Skeletal muscle cell (primary cell): ENCODE measurements at places on chromosomes 13 and 19.

- peak; percentile 3 for DNase-seq
Measured at GRCh38 chr13:58960888-58961287, 1202.8 kb downstream of the DIAPH3 start.

GRCh38 chr19:28961772-28962500 is 251.0 kb downstream of the UQCRFS1 start:
- DNase-seq: no peak

GRCh38 chr13:70969321-70969720 is 861.1 kb upstream of the KLHL1 start:
- no peak for DNase-seq

GRCh38 chr19:19154768-19155494 is 15.1 kb downstream of the MEF2B start:
- no peak for DNase-seq

GRCh38 chr13:35770756-35771297 is 294.3 kb upstream of the MAB21L1 start:
- no peak for DNase-seq

DNA sequence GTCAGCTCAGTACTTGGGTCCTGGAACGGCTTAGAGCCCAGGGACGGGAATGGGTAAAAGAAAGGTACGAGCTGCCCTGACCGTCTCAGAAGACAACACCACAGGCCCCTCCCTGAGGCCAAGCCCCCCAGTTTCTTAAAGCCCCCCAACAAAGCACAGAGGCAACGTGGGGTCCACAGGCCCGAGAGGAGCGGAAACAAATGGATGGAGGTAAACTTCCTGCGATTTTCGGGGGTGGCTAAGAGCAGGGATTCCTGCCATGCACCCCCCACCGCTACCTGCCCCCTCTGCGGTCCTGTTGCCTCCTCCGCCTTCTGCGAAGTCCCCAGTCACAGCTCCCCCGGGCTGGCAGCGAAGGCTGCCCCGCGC is 48.2 kb downstream of the PTPRS start:
- DNase-seq: no peak

- DNase-seq: no peak
Measured at GRCh38 chr19:18607226-18608101, 865 bp upstream of the CRLF1 start.

DNA sequence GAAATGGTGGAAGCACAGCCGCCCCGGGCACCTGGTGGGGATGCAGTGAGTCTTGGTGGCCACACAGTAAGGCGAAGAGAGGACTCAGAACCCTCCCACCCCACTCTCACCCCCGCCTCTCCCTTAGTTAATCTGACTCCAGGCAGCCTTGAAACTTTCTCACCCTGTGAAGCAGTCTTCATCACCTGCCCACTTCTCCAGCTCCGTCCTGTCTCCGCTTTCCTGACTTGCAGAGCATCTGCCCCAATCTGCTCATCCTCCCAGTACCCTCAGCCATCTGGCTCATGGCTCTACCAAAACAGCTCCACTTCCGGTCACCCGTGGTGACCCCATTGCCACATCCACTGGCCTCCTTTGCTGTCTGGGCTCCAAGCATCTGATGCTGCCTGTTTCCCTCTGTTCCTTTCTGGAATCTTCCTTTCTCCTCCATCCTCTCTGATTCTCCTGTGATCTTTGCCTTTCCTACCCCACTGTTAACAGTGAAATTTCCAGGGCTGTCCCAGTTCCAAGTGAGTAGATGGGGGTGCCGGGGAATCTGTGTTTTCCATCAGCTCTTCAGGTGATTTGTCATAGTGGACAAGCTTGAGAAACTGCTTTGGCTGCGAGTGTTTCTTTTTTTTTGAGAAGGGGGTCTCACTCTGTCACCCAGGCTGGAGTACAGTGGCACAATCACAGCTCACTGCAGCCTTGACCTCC is 4.3 kb downstream of the USF2 start:
- no peak for DNase-seq

- DNase-seq: no peak
Measured at GRCh38 chr13:44451126-44451525, 77.5 kb downstream of the SERP2 start.

DNA sequence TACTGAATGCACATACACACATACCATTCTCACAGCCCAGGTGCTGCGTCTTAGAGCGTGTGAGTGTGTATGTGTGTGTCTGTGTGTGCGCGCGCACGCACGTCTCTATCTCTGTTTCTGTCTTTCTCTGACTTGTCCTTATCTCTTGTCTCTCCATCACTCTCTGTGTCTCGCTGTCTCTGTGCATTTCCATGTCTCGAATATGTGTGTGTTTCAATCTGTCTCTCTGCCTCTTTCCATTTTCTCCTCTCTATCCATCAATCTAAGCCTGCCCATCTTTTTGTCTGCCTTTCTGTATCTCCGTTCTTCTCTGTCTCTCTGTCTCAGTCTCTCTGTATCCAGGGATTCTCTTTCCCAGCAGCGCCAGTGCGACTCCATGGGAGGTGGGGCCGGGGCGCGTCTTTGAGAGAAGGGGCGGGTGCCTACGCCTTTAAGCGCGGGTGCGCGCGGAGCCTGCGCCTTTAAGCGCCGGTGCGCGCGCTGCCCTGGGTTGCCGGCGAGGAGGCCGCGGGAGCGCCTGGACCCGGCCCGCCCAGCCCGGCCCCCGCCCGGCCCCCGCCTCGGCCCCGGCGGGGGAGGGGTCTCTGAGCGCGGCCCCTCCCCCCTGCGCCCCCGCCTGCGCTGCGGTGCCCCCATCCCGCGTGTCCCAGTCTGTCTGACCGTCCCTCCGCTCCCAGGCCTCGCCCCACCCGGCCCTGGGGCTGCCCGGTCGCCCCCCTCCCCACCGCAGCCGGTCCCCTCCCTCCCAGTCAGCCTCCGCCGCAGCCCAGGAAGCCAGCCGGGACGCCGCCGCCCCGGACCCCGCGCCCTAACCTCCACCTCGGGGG is at the start of gene LRFN3:
Gene LRFN3, plus strand, starts transcription at position 464 of the 827 bp plus-strand sequence. CDS start 3,052 bp downstream, outside the sequence.
- DNase-seq: peak; percentile 26

DNA sequence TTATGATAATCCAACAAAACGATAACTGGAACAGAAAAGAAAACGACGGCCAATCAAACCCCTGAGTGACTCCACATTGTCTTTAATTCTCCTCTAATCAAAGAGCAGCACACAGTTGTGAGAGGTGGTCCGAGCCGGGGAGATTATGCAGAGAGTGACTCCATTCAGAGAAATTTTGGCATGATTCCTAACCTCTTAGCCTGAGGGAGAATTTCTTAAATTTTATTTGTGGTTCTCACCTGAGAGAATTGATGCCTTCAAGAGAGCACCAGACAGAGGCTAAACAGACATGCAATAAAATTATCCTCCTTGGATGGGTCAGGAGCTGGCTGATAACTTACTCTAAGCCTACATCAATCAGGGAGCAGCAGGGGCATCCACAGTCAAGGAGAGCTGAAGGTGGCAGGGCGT is 310.0 kb upstream of the KLF12 start:
- DNase-seq: no peak

DNA sequence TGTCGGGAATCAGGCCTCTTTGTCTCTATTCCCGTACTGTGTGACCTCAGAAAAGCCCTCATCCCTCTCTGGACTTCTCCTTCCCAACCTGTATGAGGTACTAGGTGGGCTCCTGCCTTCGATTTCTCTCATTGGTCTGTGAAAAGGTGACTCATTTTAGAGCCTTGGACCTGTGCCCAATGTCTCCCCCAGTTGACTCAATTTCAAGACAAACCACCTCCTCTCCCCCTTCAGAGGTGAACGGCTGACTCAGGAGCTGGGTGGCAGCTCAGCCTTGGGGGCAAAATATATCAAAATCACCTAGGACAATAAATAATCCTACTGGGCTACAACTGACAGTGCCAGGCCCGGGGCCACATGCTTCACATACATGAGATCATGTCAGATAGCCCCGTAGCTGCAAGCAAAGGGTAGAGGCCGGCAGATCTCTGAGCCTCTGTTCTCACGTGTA is 630 bp downstream of the COQ8B start:
- no peak for DNase-seq

DNA sequence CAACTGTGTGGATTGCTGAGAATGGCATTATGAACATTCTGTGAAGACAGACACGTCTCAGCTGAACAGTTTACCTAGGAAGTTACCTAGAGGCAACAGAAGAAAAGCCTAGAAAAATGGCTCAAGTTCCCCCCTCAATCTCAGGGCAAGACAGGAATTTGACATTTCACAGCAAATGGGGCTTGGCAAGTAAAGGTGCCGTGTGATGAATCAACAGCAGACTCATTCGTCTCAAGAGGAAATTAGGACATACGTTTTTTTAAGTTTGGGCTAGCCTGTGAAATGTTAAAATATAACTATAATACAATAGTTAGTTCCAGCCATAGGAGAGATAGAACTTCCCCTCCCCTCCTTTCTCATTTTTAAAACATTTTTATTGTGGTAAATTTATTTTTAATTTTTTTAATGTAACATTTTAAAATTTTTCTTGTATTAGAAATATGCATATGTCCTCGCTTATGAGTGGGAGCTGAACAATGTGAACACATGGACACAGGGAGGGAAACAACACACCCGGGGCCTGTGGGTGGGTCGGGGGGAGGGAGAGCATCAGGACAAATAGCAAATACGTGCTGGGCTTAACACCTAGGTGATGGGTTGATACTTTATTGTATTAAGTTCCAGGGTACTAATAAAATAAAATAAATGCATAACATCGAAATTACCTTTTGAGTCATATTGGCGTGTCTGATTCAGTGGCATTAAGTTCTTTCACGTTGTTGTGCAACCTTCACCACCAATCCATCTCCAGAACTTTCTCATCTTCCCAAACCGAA is 116.0 kb downstream of the COL4A2 start:
- no peak for DNase-seq

- DNase-seq: no peak
Measured at GRCh38 chr19:6012426-6013170, 34.7 kb upstream of the RANBP3 start.

GRCh38 chr13:95098916-95099315 is 202.3 kb downstream of the ABCC4 start:
- DNase-seq: no peak

DNA sequence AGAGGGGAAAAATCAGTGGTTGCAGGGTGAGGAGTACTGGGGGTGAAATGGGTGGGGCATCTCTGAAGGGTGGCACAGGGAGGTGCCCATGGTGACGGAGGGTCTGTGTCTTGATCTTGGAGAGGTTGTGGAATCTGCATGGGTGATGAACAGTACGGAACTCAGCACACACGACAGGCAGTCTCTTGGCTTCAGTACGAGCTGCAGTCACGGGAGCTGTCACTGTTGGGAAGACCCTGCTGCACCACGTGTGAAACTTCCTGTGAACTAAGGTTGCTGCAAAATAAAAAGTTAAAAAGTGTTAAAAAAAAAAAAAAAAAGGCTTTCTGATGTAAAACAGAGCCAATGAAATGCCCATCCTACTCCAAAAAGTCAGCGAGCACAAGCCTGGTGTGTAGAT is 34.3 kb downstream of the TEX29 start:
- no peak for DNase-seq

DNA sequence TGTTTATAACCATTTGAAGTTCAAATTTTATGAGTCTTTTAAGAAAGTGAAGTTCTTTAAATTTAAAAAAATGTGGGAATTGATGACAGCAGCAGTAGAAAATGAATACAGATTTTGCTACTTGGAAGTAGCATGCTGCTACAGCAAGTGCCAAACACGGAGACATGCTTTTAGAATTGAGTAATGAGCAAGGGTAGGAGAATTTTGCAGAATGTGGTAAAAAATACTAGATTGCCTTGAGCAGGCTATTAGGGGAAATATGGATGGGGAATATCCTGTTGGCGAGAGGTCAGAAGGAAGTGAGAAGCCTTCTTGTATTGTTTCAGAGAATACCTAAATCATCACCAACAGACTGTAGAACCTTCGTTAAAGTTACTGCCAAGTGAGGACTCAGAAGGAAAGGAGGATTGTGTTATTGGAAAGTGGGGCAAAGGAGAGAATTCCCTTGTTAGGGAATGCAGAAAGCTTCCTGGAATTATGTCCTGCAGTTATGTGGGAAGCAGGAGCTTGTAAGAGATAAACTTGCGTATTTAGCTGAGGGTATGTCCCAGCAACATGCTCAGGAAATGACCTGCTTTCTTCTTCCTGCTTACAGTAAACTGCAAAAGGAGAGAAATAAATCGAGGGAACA is 32.4 kb upstream of the OXGR1 start:
- no peak for DNase-seq

DNA sequence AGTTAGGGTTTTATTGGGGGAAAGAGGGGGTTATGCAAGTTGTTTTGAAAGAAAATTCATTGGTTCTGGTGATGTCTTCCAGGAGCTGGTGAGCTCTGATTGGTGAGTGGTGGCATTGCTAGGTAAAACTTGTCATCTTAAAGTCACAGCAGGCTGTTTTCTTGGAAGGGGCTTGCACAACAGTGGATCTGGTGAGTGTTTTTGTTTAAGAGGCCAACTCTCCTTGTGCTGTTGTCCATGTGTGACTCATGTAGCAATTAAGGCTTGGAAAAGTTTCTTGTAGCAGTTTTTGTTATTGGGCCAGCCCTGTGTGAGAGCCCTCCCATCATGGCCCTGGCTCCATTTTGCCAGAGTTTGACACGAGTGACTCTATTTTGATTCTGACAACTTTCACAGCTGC is 109.4 kb downstream of the RFC3 start:
- DNase-seq: peak; percentile 69

DNA sequence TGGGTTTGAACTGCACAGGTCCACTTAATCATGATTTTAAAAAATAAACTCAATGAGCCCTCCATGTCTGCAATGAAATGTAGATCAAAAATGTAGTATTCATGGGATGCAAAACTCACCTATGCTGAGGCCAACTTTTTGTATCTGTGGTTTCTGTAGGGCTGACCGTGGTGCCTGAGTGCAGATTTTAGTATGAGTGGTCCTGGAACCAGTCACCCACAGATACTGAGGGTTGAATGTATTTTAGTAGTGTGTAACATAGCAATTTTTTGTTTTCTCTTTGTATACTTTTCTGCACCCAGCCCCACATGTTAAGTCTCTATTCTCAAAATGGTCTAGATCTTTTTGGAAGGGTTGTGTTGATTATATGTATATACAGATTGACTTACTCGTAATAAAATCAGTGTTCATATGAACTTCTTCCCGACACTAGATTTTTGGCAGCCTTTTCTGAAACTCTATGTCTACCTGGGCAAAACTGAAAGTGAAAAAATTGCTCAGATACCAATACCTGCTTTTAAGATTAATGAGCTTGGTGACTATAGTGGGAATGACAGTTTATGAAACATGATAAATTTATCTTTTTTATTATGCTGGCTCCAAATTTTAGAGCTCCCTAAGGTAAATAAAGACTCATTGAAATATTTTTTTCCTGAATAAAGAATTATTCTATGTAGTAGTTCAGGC is 51.6 kb downstream of the DNAJC15 start:
- DNase-seq: no peak

GRCh38 chr19:11125994-11126685 is 29.4 kb downstream of the SPC24 start:
- no peak for DNase-seq

DNA sequence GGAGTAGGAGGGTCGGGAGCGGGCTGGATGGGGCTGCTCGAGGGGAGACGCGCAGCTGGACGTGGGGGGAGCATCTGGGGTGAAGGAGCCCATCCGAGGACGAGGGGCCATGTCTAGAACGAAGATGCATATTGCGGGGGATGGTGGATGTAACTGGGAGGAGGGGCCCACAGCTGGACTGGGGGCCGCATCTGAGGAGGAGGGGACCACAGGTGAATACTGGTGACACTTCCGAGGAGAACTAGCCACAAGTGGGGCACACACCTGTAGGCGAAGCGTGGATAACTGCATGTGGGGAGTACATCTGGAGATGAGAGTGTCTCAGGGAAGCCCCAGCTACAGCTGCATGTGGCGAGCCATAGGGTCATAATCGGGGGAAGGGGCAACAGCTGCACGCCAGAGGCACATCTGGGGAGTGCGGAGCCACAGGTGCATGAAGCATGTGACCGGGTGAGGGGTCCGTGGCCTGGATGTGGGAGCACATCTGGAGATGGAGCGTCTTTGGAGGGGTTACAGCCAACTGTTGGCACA is 402 bp downstream of the ZSWIM9 start:
- no peak for DNase-seq

- no peak for DNase-seq
Measured at GRCh38 chr19:3849787-3850186, 19.1 kb downstream of the ZFR2 start.
